Activated effector memory CD4-positive, alpha-beta T cell treated with anti-CD3 and anti-CD28 coated beads, Interleukin-2, amount 50 U/mL, for 16 hours (primary cell): ENCODE measurements at places on chromosomes 7 and 10.

DNA sequence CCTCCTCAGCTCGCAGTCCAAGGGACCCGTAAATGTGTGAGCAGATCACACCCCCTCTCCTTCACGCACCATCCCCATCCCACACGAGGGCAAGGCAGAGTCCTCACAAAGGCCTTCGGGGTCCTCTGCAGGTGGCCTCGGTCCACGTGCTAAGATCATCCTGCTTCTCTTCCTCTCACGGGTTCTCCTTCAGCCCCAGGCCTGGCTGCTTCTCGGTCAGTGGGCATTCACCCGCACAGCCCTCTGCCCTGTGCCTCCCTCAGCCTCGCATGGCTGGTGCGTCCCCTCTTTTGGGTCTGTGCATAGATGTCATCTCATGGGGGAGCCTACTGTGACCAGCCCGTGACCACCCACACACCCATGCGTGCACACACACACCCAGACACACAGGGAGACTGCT lies 17.3 kb upstream of the FOXL3 start:
- DNase-seq = peak; percentile 43

DNA sequence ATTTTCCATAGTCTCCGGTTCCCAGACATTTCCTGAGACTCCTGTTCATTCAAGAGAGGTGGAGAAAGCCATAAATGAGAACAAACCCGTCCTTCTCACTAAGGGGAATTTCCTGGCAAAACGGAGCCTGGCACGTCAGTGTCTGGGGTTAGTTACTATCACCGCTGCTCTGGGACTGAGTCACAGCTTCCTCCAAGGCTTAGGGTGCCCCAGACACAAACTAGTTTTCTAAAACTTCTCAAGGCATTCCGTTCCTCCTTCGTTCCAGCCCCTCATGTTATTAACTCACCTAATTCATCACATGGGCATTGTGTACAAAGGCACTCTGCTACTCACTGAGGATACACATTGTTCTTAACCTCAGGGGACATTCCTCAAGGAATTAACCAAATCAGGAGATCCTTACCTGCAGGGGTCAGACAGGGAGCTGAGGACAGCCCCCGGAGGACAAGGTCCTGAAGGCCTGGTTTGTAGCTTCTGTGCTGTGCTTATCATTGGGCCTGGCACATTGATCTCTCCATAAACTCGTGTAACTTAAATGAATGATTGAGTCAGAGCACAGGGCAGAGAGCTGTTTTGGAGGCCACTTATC lies 103.0 kb upstream of the KLF6 start:
- peak; percentile 90 for DNase-seq

DNA sequence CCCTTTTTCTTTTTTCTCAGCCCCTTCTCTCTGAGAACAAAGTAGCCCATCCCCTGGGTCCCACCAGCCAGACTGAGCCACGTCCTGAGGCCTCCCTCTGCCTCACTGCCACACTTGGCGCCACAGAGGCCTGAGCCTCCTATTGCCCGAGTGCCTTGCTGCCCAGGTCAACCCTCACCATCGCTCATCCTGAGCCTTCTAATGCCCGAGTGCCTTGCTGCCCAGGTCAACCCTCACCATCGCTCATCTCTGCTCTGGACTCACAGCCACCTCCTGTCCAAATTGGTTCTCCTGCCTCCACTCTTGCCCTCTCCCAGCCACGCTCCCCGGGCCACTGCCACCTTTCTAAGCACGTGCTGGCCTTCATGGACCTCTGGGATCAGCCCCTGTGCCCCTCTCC lies 53.2 kb upstream of the SMNDC1 start:
- no peak for DNase-seq

DNA sequence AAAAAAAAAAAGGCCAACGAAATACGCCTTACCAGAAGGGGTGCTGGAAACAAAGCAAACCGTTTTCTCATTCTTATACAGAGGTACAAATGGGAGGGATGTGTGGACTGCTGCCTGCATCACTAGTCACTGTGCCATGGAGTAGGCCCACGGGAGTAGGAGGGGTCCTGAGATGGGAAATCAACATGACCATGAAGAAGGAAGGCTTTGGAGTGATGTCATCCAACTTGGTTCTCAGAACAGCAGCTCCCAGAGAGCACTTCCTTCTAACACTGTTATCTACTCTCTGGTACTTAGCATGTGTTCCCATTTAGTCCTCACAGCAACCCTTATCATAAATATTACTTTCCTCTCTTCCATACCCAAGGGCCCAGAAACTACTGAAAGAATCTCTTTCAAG lies 60.0 kb upstream of the LRGUK start:
- no peak for DNase-seq

- no peak for DNase-seq
These were observed 7.6 kb upstream of the CALML5 start for GRCh38 chr10:5506751-5507648.

- no peak for DNase-seq
These were observed 75.9 kb downstream of the ICA1 start for GRCh38 chr7:8185926-8186683.

GRCh38 chr10:7157091-7157490 lies 253.7 kb downstream of the SFMBT2 start:
- DNase-seq = no peak
